ENCODE measurements at places on chromosomes 6 and 20. TPM values are rescaled to one million over a fixed set of nuclear protein-coding genes. Genes with fewer than 3 reads are reported as not detected.

DNA sequence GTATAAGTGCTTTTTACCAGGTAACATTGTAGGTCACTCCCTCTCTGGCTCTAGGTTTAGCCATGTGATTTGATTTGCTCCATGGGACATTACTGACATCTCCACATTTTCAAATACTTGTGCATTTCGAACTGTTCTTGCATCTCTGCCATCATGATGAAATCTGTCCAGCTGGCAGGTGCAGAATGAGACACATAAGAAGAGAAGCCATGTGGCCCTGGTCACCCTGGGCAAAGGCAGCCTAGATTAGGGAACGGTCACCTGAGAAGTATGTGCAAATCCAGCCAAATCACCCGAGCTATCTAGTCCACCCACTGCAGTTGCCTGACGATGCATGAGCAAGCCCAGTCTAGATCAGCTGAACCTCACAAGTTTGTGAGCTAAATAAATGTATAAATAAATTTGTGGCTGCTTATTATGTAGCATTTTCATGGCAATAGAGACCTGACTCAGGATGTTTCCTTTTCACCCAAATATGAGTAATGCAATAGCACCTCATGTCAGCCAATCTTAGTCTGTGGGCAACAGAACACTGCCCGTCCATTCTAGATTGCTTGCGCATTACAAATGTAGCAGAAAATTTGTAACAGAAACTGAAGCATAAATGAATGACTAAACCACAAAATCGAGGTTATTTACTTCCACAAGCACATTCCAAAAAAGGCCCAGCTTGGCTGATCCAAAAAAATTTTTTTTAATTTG lies 115.2 kb downstream of the PAK5 start:
- DNase-seq, result no peak
- H3K4me1 ChIP-seq, result no peaks in the 10 kb centered on the region
- H3K27ac ChIP-seq, result no peak overlapping the region
- no peak overlapping the region for H3K4me3 ChIP-seq

- H3K36me3 ChIP-seq, result no peaks in the 10 kb centered on the region
- no peak overlapping the region for H3K4me3 ChIP-seq
- H3K27me3 ChIP-seq, result peaks cover 98% of the 10 kb centered on the region
Observed at GRCh38 chr6:50843842-50844241, 25.2 kb downstream of the TFAP2B start.

Gene ADTRP
- 21.0 TPM for total RNA-seq

- no peaks in the 10 kb centered on the region for H3K4me1 ChIP-seq
- no peak for DNase-seq
- no peak overlapping the region for H3K4me3 ChIP-seq
- no peak overlapping the region for H3K27ac ChIP-seq
- H3K27me3 ChIP-seq, result no peaks in the 10 kb centered on the region
Observed at GRCh38 chr6:9503111-9503761, 911.6 kb downstream of the TFAP2A start.

Gene ZSCAN16
- total RNA-seq, result 5.8 TPM

DNA sequence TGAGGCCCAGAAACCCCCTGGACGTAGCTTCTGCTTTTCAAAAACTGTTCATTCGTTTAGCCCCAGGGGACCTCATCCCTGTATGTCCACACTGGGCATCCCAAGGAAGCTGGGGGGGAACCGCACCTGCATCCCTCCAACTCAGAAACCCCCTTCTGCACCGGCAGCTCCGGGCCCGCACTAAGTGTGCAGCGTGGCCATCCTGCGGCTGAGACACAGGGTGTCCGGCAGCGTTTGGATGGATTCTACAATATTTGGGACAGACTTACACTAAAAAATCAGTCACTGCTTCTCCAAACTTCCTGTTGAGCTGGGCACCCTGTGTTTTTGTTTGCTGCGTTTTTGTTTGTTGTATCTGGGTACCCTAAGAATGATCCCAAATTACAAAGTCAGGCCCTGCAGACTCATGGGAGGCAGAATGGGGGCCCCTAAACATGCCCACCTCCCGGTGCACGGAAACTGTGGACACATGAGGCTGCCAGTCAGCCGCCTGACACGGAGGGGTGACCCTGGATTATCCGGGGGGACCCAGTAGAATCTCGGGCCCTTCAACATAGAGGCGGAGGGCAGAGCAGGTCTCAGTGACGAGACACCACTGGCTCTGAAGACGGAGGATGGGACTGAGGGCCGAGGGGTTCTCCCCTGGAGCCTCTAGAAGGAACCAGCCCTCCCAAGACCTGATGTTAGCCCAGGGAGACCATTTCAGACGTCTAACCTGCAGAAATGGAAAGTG lies 88.2 kb upstream of the BHLHE23 start:
- no peak overlapping the region for H3K27ac ChIP-seq
- H3K4me1 ChIP-seq, result no peaks in the 10 kb centered on the region
- H3K27me3 ChIP-seq, result peaks cover 44% of the 10 kb centered on the region
- DNase-seq, result no peak
- no peaks in the 10 kb centered on the region for H3K36me3 ChIP-seq
- H3K4me3 ChIP-seq, result no peak overlapping the region
